ENCODE measurements at places on chromosomes 2 and 18. TPM values are rescaled to one million over a fixed set of nuclear protein-coding genes. Genes with fewer than 3 reads are reported as not detected.

CAPN13 gene
- 0.51 TPM for total RNA-seq

TUBA3E gene
- total RNA-seq = not detected

ALK gene
- total RNA-seq = 0.41 TPM

C2orf81 gene
- total RNA-seq = 1.0 TPM

PJVK gene
- total RNA-seq = 2.8 TPM

ADGRF3 gene
- total RNA-seq = not detected

MLPH gene
- 10.3 TPM for total RNA-seq

BZW1 gene
- total RNA-seq = 246 TPM

ANKRD30B gene
- total RNA-seq = not detected

LONRF2 gene
- 5.1 TPM for total RNA-seq

DNA sequence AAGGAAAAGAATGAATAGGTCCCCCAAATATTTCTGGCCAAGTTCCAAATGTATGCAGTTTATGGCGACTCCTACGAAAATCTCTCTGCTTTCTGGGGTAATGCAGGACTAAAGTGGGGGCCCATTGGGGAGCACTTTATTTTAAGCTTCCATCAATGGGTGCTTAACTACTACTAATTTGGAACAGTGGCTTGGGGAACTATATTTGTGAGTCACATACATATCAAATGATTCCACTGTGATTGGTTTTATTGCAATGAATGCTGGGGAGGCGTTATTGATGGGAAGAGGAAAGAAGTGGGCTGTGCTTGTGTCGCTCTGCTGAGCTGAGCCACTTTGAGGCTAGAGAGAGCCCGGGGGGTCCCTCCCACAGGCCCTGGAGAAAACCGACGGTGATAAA is 560.4 kb upstream of the SALL3 start:
- DNase-seq = no peak

DNA sequence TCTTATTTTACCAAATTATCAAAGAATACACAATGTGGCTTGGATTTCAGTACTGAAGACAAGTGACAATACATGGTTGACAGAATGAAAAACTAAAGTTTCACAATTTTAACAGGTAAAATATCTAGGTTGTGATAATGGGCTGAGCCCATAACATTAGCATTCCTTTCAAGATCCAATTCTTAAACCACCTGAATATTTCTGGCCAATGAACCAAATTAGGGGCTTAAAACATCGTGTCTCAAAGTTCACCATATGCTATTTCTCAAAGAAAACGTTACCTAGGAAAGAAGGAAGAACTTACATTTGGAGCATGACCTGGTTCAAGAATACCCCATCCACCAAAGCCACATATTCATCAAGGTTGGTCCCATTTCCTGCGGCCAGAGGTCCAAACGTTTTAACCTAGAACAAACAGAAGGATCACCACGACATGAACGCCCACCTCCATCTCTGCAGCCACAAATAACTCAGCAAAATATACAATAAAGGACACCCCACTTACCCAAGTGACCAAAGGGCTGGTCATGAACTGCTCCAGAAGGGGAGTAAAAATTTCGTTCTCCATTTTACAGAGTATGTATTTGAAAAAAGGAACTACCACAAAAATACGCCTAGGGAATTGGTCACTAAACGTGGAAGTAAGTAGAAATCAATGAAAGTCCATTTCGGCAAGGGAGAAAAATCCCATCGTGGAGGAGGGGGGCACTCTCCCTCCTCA is 984 bp downstream of the CCDC88A start:
- DNase-seq = peak; percentile 38

DNA sequence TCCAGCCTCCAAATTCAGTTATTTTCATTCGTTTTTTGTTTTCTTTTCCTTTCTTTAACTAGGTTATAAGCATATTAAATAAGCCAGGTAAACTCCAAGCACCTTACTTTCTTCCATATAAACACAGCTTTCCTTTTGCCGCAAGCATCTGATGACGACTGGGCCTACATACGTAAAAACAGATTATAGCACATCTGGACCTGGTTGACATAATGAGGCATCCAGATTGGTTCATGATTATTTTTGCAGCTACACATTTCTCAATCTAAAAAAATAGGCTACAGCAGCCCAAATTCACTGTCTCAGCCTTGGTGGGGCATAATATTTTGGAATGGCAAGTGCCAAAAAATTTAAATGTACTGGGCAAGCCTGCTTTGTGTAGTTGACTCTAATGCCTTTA is 7.7 kb downstream of the CYP1B1 start:
- no peak for DNase-seq

- DNase-seq = peak; percentile 63
These were observed 676 bp downstream of the ACTR2 start for GRCh38 chr2:65228263-65228750.

DNA sequence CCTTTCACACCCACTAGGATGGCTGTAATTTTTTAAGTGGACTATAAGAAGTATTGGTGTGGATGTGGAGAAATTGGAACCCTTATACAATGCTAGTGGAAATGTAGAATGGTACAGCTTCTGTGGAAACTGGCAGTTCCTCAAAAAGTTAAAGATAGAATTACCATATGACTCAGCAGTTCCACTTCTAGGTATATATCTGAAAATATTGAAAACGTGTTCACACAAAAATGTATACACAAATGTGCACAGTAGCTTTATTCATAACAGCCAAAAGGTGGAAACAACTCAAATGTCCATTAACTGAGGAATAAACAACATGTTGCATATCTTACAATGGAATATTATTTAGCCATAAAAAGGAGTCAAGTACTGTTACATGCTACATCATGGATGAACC is 17.7 kb downstream of the TANK start:
- no peak for DNase-seq

DNA sequence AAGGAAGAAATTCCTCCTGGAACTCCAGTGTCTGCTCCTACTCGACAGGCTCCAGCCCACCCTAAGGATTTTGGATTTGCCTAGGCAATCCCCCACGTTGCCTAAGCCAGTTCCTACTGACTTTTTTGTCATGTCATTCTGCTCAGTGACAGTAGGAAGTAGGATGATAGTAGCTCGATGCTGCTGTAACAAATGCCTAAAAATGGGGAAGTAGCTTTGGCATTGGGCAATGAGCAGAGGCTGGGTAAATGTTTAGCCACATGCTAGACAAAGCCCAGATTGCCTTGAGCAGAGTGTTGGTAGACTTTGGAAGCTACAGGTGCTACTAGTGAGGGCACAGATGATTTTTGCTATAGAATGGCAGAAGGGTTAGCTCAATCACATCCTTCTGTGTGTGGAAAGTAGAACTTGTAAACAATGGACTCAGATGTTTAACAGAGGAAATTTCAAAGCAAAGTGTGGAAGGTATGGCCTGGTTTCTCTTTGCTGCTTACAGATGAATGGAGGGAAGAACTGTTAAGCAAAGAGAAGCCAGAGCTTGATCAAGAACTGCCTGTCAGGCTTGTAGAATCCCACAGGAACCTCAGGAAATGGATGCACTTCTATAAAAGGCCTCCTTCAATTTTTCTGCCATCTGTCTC is 154.8 kb downstream of the RNF144A start:
- no peak for DNase-seq

DNA sequence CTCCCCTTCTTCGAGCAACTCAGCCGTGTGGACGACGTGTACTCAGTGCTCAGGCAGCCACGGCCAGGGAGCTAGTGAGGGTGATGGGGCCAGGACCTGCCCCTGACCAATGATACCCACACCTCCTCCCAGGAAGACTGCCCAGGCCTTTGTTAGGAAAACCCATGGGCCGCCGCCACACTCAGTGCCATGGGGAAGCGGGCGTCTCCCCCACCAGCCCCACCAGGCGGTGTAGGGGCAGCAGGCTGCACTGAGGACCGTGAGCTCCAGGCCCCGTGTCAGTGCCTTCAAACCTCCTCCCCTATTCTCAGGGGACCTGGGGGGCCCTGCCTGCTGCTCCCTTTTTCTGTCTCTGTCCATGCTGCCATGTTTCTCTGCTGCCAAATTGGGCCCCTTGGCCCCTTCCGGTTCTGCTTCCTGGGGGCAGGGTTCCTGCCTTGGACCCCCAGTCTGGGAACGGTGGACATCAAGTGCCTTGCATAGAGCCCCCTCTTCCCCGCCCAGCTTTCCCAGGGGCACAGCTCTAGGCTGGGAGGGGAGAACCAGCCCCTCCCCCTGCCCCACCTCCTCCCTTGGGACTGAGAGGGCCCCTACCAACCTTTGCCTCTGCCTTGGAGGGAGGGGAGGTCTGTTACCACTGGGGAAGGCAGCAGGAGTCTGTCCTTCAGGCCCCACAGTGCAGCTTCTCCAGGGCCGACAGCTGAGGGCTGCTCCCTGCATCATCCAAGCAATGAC is 4.8 kb downstream of the CTDSP1 start:
- no peak for DNase-seq

GRCh38 chr2:186848873-186849578 is at the start of gene ZSWIM2:
TSS of gene ZSWIM2 (minus strand) at chr2:186849170. CDS start at chr2:186849130, 40 bp downstream.
- DNase-seq = peak; percentile 82

DNA sequence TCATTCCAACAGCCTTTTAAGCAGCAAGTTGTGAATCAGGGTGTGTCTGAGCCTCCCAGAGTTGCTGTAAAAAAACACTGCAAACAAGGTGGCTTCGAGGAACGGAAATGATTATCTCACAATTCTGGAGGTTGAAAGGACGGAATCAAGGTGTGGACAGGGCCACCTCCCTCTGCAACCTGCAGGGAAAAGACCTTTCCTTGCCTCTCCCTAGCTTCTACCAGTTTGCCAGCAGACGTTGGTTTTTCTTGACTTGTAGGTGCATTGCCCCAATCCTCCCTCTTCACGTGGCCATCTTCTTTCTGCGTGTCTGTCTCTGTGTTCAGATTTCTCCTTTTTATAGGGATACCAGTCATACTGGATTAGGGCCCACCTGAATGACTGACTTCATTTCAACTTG is 24.8 kb upstream of the TMEM131 start:
- no peak for DNase-seq

GRCh38 chr2:95274291-95275150 is at the start of gene PROM2:
TSS of gene PROM2 (plus strand) at chr2:95274449. CDS start at chr2:95274586, 137 bp downstream.
- peak; percentile 64 for DNase-seq

DNA sequence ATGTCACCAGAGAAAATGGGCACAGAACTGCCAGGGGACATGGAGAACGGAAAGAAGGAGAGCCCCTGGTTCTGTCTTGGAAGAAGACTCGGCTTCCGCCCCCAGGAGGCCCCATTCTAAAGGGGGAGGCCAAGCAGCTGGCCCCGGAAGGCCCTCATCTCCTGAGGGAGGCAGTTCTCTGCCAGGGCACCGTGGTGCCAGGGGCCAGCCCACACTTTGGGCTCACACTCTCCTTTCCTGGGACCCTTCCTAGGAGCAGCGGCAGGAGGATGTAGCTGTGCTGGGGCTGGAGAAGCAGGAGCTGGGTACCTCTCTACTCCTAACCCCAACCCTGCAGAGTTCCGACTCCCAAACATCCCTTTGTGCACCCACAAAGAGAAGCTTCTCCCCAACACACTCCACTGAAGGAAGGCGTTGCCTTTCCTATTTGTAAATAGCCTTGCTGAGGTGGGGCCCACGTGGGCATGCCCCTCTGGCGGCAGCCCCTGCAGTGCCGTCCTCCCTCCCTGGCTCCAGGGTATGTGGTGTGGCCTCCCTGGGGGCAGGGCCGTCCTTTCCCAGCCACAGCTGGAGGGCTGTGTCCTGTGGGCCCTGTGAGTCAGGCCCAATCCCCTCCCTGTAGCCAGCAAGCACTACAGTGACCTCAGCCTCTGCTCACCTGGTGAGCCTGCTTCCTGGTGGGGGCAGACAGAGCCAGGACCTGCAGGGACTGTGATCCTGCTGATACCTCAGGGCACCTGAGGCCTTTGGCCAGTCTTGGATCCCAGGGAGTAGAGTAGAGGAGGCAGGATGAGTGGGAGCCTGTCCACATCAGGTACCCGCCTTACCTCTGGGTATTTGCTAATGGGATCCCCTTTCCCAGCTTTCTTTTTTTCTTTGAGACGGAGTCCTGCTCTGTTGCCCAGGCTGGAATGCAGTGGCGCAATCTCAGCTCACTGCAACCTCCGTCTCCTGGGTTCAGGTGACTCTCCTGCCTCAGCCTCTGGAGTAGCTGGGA is 26.6 kb downstream of the ZFP36L2 start:
- DNase-seq = no peak

DNA sequence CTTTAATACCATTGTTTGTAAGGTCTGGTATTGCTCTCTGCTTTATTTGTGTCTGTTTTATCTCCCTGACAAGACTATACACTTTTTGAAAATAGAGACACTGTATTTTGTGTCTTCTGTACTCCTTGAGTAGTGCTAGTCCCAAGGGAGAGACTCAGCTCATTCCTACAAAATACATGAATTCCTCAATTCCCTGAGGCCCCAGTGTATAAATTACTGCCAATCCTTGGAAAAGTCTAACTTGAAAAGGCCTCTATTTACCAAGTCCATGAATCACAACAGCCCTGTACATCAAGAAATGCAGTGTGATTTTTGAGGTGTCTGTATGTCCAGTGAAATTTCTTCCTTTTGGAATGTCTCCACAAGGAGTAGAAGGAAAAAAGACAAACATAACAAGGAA is 34.9 kb upstream of the NEDD4L start:
- peak; percentile 39 for DNase-seq

DNA sequence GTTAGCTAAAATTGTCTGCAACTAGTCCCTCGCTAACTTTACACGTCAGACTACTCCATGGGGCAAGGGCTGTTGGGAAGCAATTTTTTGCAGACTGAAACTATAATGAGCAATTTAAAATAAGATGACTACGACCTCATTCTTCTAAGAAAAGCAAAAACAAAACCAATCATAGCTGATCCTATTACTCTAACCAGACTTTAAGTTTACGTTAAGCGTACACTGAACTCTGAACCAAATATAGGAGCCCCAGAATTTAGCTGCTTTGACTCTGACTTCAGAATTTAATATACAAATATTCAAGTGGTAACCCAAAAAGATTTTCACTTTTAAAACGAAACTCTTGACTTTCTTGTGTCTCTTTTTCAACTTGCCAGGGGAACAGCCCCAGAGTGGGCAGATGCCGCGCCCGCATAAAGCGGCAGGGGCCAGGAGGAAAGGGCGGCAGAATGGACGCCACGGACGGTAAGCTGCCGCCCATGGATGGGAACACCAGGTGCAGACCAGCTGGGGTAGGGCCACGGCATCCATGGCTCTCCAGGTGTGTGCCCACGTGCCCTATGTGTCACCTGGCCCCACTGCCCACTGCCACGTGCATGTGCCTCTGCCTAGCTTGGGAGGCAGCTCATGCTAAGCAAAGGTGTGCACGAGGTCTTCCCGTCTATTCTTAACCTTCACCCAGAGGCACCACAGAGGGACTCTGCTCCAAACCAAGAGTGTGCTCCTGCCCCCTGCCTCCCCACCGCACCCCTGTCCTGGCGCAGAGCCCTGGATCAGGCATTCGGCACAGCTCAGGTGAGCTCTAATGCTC is 217.6 kb downstream of the HDAC4 start:
- DNase-seq = no peak

DNA sequence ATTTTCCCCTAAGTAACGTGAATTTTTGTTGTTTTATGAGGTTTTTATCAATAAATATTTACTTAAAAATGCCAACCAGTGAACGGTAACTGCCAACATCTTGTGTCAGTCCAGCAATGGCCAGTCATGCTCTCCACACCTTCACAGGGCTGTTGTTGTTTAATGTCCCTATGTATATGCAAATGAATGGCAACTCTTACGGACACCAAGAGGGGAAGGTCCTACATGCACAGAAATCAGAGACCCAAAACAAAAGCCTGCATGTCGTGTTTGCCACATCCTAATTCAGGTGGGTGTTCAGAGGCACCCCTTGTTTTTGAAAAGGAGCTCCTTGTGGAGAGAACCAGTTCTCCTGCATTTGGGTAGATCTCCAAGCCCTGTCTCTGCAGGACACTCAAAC is 4.8 kb upstream of the FTCDNL1 start:
- no peak for DNase-seq

GRCh38 chr2:152657043-152657442 is 60.2 kb downstream of the PRPF40A start:
- DNase-seq = no peak

- DNase-seq = no peak
These were observed 49.7 kb downstream of the CDH2 start for GRCh38 chr18:28127228-28127627.

- no peak for DNase-seq
These were observed 38.8 kb upstream of the UBE2F start for GRCh38 chr2:237927986-237928385.
